ENCODE measurements at places on chromosomes 5 and 9. TPM values are rescaled to one million over a fixed set of nuclear protein-coding genes. Genes with fewer than 3 reads are reported as not detected.

PCDHA13 gene
- 0.46 TPM for total RNA-seq

PRRX2 gene
- 0.30 TPM for total RNA-seq

GRCh38 chr9:96430377-96430776, 12.2 kb upstream of the ZNF367 start:
- H3K27me3 ChIP-seq, result no peaks in the 10 kb centered on the region
- no peaks in the 10 kb centered on the region for H3K36me3 ChIP-seq
- no peaks in the 10 kb centered on the region for H3K4me1 ChIP-seq
- no peak overlapping the region for H3K27ac ChIP-seq
- no peak overlapping the region for H3K4me3 ChIP-seq

DNA sequence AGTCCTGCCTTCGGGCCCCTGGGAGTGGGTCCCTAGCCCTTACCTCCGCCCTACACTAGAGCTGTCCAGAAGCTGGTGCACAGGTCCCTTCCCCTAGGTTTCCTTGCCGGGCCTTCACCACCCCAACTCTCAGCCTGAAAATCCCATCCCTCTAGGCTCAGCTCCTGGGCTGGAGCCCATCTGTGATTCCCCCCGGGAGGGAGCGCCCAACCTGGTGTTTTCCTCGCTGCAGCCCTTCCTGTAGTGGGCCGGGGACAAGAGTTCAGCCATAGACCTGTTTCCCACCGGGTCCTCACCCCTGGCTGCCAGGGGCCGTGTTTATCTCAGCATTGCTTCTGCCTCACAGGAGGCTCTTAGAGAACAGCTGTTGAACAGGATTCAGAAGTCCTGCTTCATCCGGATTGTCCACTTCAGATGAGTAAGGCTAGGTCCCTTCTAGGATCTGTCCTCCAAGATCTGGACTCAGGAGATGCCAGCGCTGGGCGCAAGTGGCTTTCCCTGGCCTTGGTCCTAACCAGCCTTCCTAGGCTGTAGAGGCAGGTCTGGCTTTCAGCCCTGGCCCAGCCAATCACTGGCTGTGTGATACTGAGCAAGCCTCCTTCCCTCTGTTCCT, 965 bp downstream of the GLIPR2 start:
- no peaks in the 10 kb centered on the region for H3K36me3 ChIP-seq
- H3K27ac ChIP-seq, result no peak overlapping the region
- peaks cover 11% of the 10 kb centered on the region for H3K4me1 ChIP-seq
- no peak for DNase-seq
- H3K27me3 ChIP-seq, result no peaks in the 10 kb centered on the region

DNA sequence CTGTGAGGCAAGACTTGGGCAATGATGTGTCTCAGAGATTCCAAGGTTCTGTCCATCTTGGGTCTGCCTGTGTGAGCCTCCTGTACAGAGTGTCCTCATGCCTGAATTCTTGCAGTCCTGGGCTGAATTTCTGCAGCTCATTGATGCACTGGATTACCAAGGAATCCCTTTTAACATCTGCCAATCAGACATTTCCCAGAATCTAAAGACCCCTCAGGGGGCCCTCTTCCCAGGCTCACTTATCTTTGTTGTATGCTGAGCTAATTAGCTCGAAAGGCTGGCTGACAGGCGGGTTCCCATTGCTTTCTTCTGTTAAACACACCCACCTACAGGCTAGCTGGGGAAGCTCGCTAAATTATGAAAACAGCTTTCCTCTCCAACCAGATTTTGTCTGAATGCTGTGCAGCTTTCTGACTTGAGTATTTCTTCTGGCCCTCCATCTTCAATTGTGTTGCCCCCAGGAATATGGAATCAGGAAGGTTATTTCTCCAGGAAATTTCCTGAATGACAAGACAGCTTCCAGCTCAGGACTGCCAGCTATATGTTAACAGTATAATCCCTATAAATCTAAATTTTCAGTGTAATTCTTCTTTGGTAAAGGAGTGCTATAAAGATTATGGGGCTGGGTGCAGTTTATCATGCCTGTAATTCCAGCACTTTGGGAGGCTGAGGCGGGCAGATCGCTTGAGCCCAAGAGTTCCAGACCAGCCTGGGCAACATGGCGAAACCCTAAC, at the start of gene LIX1:
LIX1 (minus strand) TSS at position 91 of the 734 bp plus-strand sequence; CDS start at position 56, 35 bp downstream.
- H3K27me3 ChIP-seq, result no peaks in the 10 kb centered on the region
- no peak within 1 kb of the TSS for H3K27ac ChIP-seq
- no peak for DNase-seq

DNA sequence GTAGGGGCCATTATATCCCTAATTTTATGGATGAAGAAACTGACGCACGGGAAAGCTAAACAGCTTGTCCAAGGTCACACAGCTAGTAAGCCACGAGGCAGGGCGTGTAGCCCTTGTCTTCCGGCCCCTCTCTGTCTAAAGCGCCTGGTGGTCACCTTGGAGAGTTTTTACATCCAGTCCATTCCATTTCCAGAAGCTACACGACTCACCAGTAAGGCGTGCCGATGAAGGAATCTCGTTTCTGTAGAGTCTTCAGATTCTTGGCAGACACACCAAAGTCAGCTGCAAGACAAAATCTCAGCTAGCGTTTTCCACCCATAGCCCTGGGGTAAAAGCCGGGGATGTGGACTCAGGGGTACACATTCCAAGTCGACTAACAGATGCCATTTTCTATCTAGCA, 80.5 kb downstream of the STK10 start:
- no peak overlapping the region for H3K27ac ChIP-seq
- no peak overlapping the region for H3K4me3 ChIP-seq
- no peaks in the 10 kb centered on the region for H3K36me3 ChIP-seq
- DNase-seq, result no peak
- H3K27me3 ChIP-seq, result no peaks in the 10 kb centered on the region

- no peaks in the 10 kb centered on the region for H3K27me3 ChIP-seq
- no peak overlapping the region for H3K4me3 ChIP-seq
- H3K27ac ChIP-seq, result no peak overlapping the region
- H3K4me1 ChIP-seq, result no peaks in the 10 kb centered on the region
Observed at GRCh38 chr9:94681508-94681907, 42.2 kb upstream of the FBP1 start.

GRCh38 chr5:85049020-85049419, 664.3 kb upstream of the EDIL3 start:
- no peak for DNase-seq
- H3K36me3 ChIP-seq, result no peaks in the 10 kb centered on the region
- H3K4me3 ChIP-seq, result no peak overlapping the region
- no peaks in the 10 kb centered on the region for H3K4me1 ChIP-seq
- no peaks in the 10 kb centered on the region for H3K27me3 ChIP-seq

GRCh38 chr5:131654309-131654708, 19.3 kb upstream of the RAPGEF6 start:
- no peak for DNase-seq
- H3K36me3 ChIP-seq, result no peaks in the 10 kb centered on the region
- no peak overlapping the region for H3K4me3 ChIP-seq
- no peak overlapping the region for H3K27ac ChIP-seq

- no peaks in the 10 kb centered on the region for H3K27me3 ChIP-seq
- H3K27ac ChIP-seq, result no peak overlapping the region
- no peak for DNase-seq
- H3K36me3 ChIP-seq, result no peaks in the 10 kb centered on the region
Observed at GRCh38 chr5:141857226-141857625, 21.0 kb downstream of the PCDH1 start.
